ENCODE measurements at places on chromosomes 3 and 15.

DNA sequence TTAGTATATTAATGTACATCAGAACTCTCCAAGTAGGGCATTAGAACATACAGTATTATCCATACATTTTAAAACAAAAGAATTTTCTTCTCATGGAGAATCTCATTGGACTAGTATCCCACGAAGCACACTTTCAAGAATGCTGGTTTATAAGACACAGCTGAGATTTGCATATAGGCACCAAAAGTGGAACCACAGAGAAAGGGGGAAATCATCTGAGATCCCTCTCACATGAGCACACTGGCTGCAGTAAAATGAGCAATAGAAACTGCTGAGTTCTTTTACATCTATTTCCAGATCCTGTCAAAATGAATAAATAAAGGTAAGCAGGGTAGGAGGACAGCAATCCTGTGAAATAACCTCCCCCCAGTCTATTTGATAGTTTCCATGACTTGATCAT is 665.3 kb downstream of the FHIT start:
- DNase-seq, result no peak

GRCh38 chr3:97742036-97742435 is 22.5 kb upstream of the ARL6 start:
- no peak for DNase-seq

DNA sequence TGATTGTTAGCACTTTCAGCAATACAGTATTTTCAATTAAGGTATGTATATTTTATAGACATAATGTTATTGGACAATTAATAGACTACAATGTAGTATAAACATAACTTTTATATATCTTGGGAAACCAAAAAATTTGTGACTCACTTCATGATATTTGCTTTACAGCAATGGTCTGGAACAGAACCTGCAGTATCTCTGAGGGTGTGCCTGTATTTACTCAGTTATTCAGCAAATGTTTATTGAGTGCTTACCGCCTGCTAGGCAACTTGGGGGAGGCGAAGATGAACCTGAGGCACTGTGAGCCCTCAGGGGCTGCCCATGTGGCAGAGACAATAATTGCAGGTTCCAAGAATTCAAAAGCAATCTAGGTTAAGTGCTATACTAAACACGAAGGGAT is 144.8 kb downstream of the GABRB3 start:
- DNase-seq, result no peak

DNA sequence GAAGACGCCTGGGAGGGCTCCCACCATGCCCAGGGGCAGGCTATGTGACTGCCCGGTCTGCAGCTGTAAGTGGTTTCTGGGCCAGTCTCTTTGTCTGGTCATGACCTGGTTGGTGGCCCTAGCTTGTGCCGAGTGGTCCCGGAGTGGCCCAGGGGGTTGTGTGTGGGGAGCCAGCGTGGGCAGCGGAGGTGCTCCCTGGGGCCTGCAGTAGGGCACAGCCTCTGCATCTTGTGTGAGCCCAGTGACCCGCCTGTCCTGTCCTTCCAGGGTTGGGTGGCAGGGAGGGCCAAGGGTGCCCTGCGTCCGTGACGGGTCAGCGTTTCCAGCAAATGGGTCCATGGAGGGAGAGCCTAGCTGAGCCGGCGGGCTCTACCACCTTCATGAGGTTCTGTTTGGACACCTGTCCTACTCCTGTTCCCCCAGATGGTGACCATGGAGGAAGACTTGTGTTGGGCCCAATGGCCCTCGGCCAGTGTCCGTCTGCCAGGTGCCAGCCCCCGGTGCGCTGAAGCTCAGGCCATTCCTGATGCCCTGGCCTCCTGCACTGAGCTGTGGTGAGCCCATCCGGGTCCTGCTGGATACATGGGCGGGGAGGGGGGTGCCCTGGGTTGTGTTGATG is 215.4 kb downstream of the SNRPN start:
- DNase-seq, result no peak

DNA sequence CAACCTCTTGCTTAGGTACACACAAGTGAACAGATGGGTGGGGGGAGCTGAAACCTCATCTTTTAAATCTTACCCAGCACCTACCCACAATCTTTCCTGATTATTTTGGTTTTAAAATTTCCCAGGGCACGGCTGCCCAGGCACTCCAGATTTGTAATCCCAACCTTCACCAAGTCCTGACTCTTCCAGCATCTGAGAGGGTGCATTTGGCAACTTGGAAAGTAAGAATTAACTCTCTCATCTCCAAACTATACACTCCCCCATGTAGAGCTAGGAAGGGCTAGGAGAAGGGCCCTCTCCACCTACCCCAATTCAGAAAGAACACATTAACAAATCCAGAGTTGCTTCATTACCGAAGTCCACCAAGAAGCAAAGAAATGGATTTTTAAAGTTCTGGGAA is 41.7 kb upstream of the PRICKLE2 start:
- no peak for DNase-seq

DNA sequence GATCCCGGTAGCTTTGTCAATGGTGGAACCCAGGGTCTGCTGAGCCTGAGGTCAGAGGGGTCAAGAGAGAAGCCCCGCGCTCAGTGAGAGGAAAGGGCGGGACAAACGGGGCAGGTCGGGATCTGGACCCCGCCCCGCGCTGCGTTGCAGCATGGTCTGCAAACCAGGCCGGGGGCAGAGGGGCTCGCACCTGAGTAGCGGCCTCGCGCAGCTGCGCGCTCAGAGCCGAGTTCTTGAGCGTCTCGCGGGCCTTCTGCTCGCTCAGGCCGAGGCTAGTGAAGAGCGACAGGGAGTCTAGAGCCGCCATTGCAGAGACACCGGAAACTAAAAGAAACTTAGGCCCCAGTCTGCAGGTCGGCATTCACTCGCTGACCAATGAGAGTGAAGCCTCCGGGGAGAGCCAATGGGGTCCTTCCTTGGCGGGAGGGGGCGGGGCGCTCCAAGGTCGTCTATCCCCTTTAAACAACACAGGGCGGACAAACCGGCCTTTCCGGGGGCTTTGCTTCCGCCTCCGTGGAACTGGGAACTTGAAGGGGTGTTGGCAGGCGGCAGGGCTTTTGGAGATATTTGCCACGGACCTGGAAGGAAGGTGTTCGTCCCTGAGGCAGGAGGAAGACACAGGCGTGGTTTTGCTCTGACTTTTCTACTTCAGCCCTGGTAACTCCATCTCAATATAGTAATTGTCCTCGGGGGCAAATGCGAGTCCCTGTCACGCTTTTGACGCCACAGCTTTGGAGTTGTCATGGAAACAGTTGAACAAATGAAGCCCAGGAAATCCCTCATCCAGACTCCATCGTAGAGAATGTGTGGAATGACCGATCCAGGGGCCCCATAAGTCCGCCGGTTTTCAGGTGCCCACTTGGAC is at the start of gene QARS1:
TSS of gene QARS1 (minus strand) at position 331 of the 865 bp plus-strand sequence. CDS start at position 307, 24 bp downstream.
- DNase-seq, result peak; percentile 76

DNA sequence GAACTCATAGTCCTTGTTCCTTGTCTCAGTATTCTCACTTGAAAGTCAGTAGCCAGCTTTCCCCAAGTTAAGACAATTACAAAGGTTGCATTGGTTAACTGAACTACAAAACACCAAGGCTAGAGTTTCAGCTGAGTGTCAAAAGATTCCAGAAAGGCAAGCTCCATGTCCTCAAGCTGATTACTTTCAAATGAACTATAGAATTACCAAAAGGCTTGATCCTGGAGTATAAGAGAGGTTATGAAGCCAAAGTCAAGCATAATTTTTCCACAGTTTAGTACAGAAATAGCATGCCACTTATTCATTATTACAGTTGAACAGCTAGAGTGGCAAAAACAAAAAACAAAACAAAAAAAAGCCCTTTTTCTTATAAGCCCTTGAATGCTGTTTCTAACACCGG is 51.9 kb downstream of the ZBTB20 start:
- no peak for DNase-seq

GRCh38 chr3:122457706-122458105 is 41.8 kb upstream of the WDR5B start:
- no peak for DNase-seq

DNA sequence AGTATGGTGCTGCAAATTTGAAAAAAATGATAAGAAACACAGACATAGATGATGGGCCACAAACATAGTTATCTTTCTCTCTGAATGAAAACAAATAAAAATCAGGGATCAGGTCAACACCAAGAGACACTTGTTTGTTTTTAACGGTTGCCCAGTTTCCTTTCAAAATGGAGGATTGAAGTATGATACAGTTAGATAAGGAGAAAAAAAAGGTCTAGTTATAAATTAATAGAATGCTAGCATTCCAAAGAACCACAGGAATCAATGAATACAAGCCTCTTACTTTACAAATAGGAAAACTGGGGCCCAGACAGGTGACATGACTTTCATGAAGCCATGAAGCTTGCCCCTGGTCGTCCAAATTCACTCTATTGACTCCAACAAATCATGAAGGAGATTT is 305.1 kb downstream of the ZNF621 start:
- no peak for DNase-seq

GRCh38 chr3:43096761-43097160 is 9.1 kb downstream of the POMGNT2 start:
- no peak for DNase-seq

GRCh38 chr3:97686258-97686657 is 78.3 kb upstream of the ARL6 start:
- DNase-seq, result no peak

DNA sequence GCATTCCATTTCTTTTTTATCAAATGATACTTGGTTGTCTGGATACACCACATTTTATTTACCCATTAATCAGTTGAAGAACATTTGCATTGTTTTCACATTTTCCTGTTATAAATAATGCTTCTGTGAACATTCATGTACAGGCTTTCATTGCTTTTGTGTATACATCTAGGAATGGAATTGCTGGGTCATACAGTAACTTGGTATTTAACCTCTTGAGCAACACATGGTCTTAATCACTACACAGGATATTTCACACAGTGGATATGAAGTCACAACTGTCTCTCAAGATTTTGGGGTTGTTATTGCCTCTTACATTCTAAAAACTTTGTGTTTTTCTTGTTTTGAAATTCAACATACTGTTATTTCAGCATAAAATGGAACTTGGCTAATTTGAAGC is 48.2 kb downstream of the C3orf85 start:
- DNase-seq, result no peak

- no peak for DNase-seq
Observed at GRCh38 chr3:112471596-112472325, 27.5 kb downstream of the BTLA start.

GRCh38 chr3:72275331-72275751 is 490.4 kb upstream of the PROK2 start:
- DNase-seq, result no peak

- no peak for DNase-seq
Observed at GRCh38 chr3:128942161-128942952, 51.5 kb downstream of the CFAP92 start.

DNA sequence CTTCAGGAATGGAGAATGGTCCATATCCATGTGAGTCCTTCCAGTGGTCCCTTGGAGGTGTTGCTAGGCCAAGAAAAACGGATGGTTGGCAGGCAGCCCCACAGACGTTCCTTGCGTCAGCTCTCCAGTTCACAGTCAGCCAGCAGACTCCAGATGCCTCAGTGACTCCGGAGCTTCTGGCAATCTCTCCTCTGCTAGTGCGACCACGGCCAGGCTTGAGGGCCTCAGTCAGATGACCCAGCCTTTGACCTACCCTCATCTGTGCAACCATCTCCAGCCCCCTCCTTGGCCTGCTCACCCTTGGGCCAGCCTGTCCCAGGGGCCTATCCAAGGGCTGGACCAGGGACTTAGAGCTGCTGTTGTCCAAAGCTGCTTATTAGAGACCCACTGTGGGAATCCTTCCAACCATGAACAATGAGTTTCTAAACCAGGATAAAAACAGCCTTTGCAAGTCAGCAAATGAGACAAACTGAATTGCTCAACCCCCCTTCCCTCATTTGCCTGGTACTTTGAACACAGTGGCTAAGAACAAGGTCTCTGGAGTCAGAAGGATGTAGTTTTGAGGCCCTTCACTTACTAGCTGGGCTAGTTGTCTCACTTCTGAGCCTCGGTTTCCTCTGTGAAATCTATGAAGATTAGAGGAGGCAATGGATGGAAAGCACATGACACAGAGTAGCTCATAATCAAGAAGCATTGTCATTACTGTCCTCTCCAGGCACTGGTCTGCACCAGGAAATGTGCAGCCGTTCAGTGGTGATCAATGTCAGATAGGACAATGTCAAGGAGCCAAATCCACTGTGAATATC is 44.8 kb downstream of the ANP32A start:
- no peak for DNase-seq

- peak; percentile 47 for DNase-seq
Observed at GRCh38 chr15:60932051-60932915, 296.8 kb downstream of the RORA start.

DNA sequence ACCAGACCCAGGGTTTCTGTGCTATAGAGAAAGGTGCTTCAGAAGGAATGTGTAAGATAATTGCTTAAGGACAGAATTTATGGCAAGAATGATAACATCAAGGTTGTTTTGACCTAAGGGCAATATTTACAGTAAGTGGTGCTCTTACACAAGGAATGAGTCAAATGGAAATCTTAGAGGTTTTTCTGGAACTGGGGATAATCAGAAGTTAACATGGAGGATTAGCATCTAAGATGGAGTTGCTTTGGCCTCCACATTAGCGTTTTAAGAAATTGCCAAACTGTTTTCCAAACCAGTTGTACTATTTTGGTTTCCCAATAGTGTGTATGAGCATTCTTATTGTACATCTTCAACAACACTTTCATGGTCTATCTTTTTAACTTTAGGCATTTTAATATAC is 3.1 kb downstream of the WDR93 start:
- no peak for DNase-seq
